ENCODE measurements at places on chromosomes 2 and 18. TPM values are rescaled to one million over a fixed set of nuclear protein-coding genes. Genes with fewer than 3 reads are reported as not detected.

UBE2E3 gene
- total RNA-seq = 78.7 TPM

OXER1 gene
- 2.5 TPM for total RNA-seq

ACADL gene
- 21.1 TPM for total RNA-seq

ANO7 gene
- 1.9 TPM for total RNA-seq

CDKL4 gene
- 1.2 TPM for total RNA-seq

ZFAND2B gene
- total RNA-seq = 44.8 TPM

CAVIN2 gene
- total RNA-seq = 55.0 TPM

CERKL gene
- total RNA-seq = 8.0 TPM

GRCh38 chr2:30421604-30422443 is 25.2 kb upstream of the LCLAT1 start:
- H3K4me3 ChIP-seq = no peak overlapping the region
- H3K36me3 ChIP-seq = no peaks in the 10 kb centered on the region
- peaks cover 4% of the 10 kb centered on the region for H3K4me1 ChIP-seq
- DNase-seq = peak; percentile 67
- no peak overlapping the region for H3K27ac ChIP-seq
- no peaks in the 10 kb centered on the region for H3K27me3 ChIP-seq

DNA sequence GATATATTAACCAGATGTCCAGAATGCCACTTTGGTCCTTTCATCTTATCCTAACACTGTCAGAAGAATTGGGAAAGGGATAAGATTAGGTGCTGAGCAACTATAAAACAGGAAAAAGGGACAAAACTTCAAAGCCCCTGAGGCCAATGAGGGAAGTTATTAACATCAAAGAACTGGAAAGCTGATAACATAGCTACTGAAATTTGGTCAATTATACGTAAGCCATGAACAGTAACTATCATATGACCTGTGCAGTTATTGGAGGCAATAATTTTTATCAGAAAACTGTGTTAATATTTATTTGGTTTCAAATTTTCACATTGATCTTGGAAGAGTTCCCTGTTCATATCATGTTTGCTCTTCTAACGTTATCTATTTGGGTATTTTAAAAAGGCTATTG is 2.6 kb upstream of the REG3A start:
- H3K36me3 ChIP-seq = no peaks in the 10 kb centered on the region
- H3K4me3 ChIP-seq = no peak overlapping the region
- DNase-seq = no peak

GRCh38 chr2:136356125-136357006 is 238.4 kb upstream of the CXCR4 start:
- H3K4me1 ChIP-seq = no peaks in the 10 kb centered on the region
- H3K4me3 ChIP-seq = no peak overlapping the region
- no peak overlapping the region for H3K27ac ChIP-seq
- H3K27me3 ChIP-seq = no peaks in the 10 kb centered on the region

GRCh38 chr2:224174521-224174920 is 135.4 kb upstream of the SERPINE2 start:
- no peaks in the 10 kb centered on the region for H3K36me3 ChIP-seq
- no peak overlapping the region for H3K4me3 ChIP-seq
- no peaks in the 10 kb centered on the region for H3K27me3 ChIP-seq
- no peak overlapping the region for H3K27ac ChIP-seq
- no peak for DNase-seq
- no peaks in the 10 kb centered on the region for H3K4me1 ChIP-seq

DNA sequence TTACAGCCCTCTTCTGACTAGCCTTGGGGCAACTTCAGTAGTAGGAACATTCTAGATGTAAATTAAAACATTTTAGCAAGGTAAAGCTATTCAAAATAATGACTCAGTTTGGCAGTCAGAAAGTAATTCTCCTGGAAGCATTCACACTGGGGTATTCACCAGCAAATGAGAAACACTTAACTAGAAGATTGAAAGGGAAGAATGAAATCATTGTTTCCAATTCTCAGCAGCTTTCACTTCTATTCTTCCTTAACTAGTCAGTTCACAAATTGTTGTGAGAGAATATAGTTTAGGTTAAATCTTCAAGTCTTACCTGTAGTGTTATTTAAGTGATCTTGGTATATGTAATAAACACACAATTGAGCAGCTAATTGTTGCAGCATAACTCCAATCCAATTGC is 1135.6 kb upstream of the FAM98A start:
- H3K4me3 ChIP-seq = no peak overlapping the region
- no peak for DNase-seq
- H3K4me1 ChIP-seq = no peaks in the 10 kb centered on the region
- H3K27me3 ChIP-seq = no peaks in the 10 kb centered on the region
- peaks cover 6% of the 10 kb centered on the region for H3K36me3 ChIP-seq

GRCh38 chr2:133633881-133634409 is 65.7 kb upstream of the NCKAP5 start:
- H3K4me1 ChIP-seq = no peaks in the 10 kb centered on the region
- no peak overlapping the region for H3K4me3 ChIP-seq
- H3K36me3 ChIP-seq = no peaks in the 10 kb centered on the region
- no peak for DNase-seq
- no peak overlapping the region for H3K27ac ChIP-seq

DNA sequence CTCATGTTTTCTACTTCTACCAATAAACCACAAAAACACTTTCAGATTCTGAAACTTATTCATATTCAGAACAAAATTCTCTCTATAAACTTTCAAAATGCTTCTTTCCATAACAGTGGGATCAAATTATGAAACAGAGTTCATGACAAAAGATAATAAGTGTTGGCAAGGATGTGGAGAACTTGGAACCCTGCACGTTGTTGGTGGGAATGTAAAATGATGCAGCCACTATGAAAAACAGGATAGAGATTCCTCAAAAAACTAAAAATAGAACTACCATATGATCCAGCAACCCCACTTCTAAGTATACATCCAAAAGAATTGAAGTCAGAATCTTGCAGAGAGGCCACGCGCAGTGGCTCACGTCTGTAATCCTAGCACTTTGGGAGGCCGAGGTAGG is 45.4 kb downstream of the GEMIN6 start:
- H3K27ac ChIP-seq = no peak overlapping the region
- H3K4me3 ChIP-seq = no peak overlapping the region
- H3K36me3 ChIP-seq = peaks cover 6% of the 10 kb centered on the region
- H3K4me1 ChIP-seq = no peaks in the 10 kb centered on the region
- H3K27me3 ChIP-seq = no peaks in the 10 kb centered on the region
- DNase-seq = no peak

GRCh38 chr2:59249441-59250306 is 1008.5 kb upstream of the FANCL start:
- H3K4me3 ChIP-seq = no peak overlapping the region
- DNase-seq = peak; percentile 19
- no peak overlapping the region for H3K27ac ChIP-seq
- H3K36me3 ChIP-seq = no peaks in the 10 kb centered on the region
- H3K27me3 ChIP-seq = no peaks in the 10 kb centered on the region

GRCh38 chr2:60707750-60708371 is 48.2 kb upstream of the PAPOLG start:
- no peaks in the 10 kb centered on the region for H3K4me1 ChIP-seq
- H3K27ac ChIP-seq = no peak overlapping the region
- no peaks in the 10 kb centered on the region for H3K27me3 ChIP-seq

- no peaks in the 10 kb centered on the region for H3K36me3 ChIP-seq
- no peaks in the 10 kb centered on the region for H3K27me3 ChIP-seq
- no peak for DNase-seq
- H3K4me3 ChIP-seq = no peak overlapping the region
- H3K27ac ChIP-seq = no peak overlapping the region
These were observed 65.8 kb downstream of the ALPK2 start for GRCh38 chr18:58562999-58563667.

- DNase-seq = no peak
- no peaks in the 10 kb centered on the region for H3K27me3 ChIP-seq
- H3K27ac ChIP-seq = no peak overlapping the region
- H3K36me3 ChIP-seq = no peaks in the 10 kb centered on the region
- H3K4me3 ChIP-seq = no peak overlapping the region
These were observed 185.7 kb upstream of the ZEB2 start for GRCh38 chr2:144705328-144706245.

- no peak overlapping the region for H3K27ac ChIP-seq
- no peak for DNase-seq
- H3K36me3 ChIP-seq = no peaks in the 10 kb centered on the region
- H3K27me3 ChIP-seq = no peaks in the 10 kb centered on the region
These were observed 110.2 kb upstream of the THOC1 start for GRCh38 chr18:378079-378478.

- no peak for DNase-seq
- H3K27ac ChIP-seq = no peak overlapping the region
- no peaks in the 10 kb centered on the region for H3K27me3 ChIP-seq
- no peak overlapping the region for H3K4me3 ChIP-seq
- H3K4me1 ChIP-seq = peaks cover 12% of the 10 kb centered on the region
These were observed 117.8 kb upstream of the SPRED2 start for GRCh38 chr2:65550246-65550645.

GRCh38 chr2:157324331-157324843 is 1.2 kb downstream of the ERMN start:
- H3K27ac ChIP-seq = no peak overlapping the region
- no peaks in the 10 kb centered on the region for H3K36me3 ChIP-seq
- H3K4me1 ChIP-seq = peaks cover 3% of the 10 kb centered on the region
- no peaks in the 10 kb centered on the region for H3K27me3 ChIP-seq
- H3K4me3 ChIP-seq = no peak overlapping the region
- DNase-seq = no peak

DNA sequence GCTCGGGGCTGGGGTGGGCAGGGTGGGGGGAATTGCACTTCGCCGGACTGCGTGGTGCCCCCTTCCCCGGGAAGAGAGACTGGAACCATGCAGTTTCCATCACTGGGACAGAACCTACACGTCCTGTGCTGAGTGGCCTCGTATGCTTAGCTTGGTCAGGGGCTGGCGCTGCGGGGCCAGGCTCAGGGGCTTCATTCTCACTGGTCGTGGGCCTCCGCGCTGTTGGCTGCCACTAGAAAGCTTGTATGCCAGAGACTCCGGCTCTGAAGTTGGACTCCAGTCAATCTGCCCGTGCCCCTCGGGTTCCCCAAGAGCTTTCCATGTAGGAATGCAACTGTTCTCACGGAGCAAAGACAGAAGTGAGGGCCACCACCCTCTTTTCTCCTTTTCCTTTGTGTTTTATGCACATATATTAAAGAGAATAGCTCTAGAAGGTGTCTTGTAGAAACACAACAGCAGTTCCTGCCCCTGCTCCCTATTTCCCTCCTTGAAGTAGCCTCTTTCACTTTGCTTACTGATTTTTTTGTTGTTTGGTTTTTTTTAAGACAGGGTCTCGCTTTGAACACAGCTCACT is 64.0 kb upstream of the YWHAQ start:
- no peak overlapping the region for H3K27ac ChIP-seq
- no peaks in the 10 kb centered on the region for H3K4me1 ChIP-seq
- no peak overlapping the region for H3K4me3 ChIP-seq
- no peaks in the 10 kb centered on the region for H3K27me3 ChIP-seq
- peak; percentile 33 for DNase-seq

Data from kidney (tissue), 22 donors.